ENCODE measurements at places on chromosomes 12 and 14. TPM values are rescaled to one million over a fixed set of nuclear protein-coding genes. Genes with fewer than 3 reads are reported as not detected.

GRCh38 chr12:92560713-92561542 is 141.9 kb upstream of the PLEKHG7 start:
- H3K36me3 ChIP-seq: peaks cover 20% of the 10 kb centered on the region
- peaks cover 62% of the 10 kb centered on the region for H3K4me1 ChIP-seq
- H3K4me3 ChIP-seq: no peak overlapping the region
- peak overlapping the region; percentile 54 for H3K27ac ChIP-seq

DNA sequence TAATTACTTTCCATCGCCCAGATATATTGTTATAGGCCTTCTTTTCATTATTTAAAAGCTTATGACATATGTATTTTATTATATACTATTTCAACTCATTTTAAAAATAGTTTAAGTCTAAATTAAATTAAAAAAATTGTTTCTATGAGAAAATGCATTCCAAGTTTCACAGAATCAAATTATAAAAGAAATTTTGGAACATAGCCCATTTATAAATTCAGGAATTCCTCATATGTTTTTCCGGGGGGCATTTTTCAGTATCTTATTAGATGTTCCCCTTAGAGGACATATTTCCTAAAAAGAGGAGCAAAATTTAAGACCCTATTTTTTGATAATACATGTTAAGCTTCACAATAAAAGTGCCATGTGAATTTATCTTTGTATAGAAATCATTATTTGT is 119.9 kb upstream of the ATP2B1 start:
- no peaks in the 10 kb centered on the region for H3K27me3 ChIP-seq
- H3K4me3 ChIP-seq: no peak overlapping the region
- H3K4me1 ChIP-seq: peaks cover 18% of the 10 kb centered on the region
- no peak overlapping the region for H3K27ac ChIP-seq
- no peak for DNase-seq

DNA sequence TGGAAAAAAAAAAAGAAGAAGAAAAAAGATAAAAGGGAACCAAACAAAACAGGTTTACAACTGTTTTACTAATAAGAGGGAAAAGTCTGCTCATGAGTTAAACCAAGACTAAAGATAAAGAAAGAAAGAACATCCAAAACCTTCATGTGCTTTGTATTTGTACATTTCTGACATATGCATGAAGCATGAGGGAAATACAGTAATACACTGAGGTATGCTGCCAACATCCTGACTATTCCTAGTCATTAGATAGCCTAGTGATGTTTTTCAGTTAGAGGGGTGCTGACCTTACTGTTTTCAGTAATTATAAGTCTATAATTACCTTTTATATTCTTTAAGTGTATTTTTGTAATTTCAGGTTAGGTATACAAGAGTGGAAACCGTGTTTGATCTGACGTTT is 793.3 kb downstream of the DIO2 start:
- H3K27me3 ChIP-seq: no peaks in the 10 kb centered on the region
- no peaks in the 10 kb centered on the region for H3K4me1 ChIP-seq
- H3K27ac ChIP-seq: no peak overlapping the region
- no peak for DNase-seq

CLEC9A gene
- not detected for total RNA-seq

RPL6 gene
- total RNA-seq: 1,833 TPM

Data from activated CD4-positive, alpha-beta memory T cell treated with anti-CD3 and anti-CD28 coated beads for 36 hours (primary cell).